ENCODE measurements at places on chromosomes 7 and 10.

- DNase-seq = no peak
Observed at GRCh38 chr7:112670193-112670592, 120.0 kb downstream of the TMEM168 start.

DNA sequence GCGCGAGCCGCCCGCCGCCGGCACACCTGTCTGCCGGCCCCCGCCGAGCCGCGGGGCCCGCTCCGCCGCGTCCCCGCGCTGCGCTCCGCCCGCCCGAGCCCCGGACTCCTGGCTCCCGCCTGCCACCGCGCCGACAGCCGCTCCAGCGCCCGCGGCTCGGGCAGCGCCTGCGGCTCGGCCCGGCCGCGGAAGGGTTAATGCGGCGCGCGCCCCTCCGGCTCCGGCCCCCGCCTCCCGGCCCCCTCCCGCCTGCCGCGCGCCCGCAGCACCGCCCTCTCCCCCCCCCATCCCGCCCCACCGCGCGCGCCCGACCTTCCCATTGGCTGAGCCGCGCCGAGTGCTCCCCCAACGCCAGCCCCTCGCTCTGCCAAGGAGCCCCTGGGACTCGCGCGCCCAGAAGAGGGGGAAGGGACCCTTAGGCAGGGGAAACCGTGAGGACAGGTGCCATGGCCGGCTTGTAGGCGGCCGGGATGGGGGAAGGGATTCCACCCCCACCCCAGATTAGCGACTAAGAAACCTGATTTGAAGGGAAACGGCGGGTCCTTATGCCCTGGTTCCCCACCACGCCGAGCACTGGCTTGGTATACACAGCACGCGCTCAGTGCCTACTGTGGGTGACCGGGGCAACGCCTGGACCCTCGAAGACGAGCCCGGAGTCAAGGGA is at the start of gene KCNH2:
TSS of gene KCNH2 (minus strand) at position 196 of the 664 bp plus-strand sequence. CDS start 408 bp downstream, outside the sequence.
- no peak for DNase-seq

DNA sequence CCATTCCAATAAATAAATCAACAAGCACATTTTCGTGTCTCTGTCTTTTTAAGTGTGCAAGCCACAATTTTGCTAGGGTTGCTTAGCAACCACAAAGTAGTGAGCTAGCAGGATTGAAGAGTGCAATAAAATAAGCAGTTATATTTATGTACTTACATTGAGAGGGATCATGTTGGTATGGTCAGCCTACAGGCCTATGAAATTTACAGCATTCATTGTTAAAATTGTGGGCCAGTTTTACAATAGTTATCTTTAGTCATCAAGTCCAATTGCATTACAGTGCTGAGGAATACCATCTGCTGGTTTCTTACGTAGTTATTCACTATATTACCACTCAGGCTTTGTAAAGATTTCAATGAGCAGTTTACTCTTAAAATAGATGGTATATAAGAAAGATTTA is 192.5 kb upstream of the POT1 start:
- DNase-seq = no peak

- DNase-seq = peak; percentile 65
Observed at GRCh38 chr7:107725138-107725740, 18.7 kb upstream of the CBLL1 start.

DNA sequence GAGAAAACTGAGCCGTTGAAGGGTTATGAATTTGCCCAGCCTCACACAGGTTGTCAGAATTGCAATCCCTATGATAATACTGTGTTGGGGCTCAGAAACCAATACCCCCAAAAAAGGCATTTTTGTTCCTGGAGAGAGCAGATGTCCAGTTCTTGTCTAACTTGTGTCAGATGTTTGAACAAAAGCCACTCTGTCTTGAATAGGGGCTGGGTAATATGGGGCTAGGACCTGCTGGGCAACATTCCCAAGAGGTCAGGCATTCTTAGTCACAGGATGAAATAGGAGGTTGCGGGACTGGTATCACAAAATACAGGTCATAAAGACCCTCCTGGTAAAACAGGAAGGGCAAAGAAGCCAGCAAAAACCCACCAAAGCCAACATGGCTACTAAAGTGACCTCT is 482.1 kb downstream of the IPMK start:
- no peak for DNase-seq

GRCh38 chr10:77244746-77245145 is 392.9 kb downstream of the KCNMA1 start:
- DNase-seq = no peak

GRCh38 chr10:21082206-21082605 is 185.1 kb upstream of the NEBL start:
- no peak for DNase-seq

DNA sequence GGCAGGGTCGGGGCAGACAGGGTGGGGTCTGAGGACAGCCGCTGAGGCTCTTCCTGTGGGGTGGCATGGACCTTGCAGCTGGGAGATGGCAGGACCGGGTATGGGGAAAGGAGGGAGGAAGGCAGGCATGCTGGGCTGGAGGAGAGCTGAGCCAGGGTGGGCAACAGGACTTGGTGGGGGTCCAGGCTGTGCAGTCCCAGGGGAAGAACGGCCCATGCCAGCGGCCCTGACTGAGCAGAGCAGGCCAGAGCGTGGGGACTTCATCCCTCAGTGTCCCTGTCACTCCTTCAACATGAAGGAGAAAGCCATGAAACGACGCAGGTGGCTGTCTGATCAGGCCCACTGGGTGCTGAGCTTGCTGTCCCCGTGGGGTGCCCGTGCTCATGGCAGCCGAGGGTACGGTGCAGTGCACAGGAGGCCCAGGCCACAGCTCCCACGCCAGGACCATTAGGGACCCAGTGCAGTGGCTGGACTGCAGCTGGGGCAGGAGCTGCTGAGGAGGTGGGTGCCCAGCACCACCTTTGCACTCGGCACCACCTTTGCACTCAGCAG is 519.6 kb downstream of the PTPRN2 start:
- DNase-seq = no peak

GRCh38 chr10:47435081-47435480 is 48.8 kb downstream of the ANXA8 start:
- DNase-seq = no peak

- DNase-seq = no peak
Observed at GRCh38 chr10:121076776-121077715, 225.9 kb downstream of the WDR11 start.

GRCh38 chr10:47379445-47379785 is 4.7 kb downstream of the ZNF488 start:
- no peak for DNase-seq

- no peak for DNase-seq
Observed at GRCh38 chr7:17279061-17279460, 19.4 kb upstream of the AHR start.

GRCh38 chr7:20331910-20332813 is 1.5 kb downstream of the ITGB8 start:
- no peak for DNase-seq

GRCh38 chr7:108016841-108017775 is 14.1 kb upstream of the LAMB1 start:
- peak; percentile 5 for DNase-seq

All from activated CD4-positive, alpha-beta T cell treated with anti-CD3 and anti-CD28 coated beads, Interleukin-2, amount 50 U/mL, for 16 hours (primary cell).